ENCODE measurements at places on chromosomes 7 and 10. TPM values are rescaled to one million over a fixed set of nuclear protein-coding genes. Genes with fewer than 3 reads are reported as not detected.
A peak's percentile ranks its signal among the peaks of the same experiment; 100 is the strongest.

The NYAP1 gene
- under 0.01 TPM for total RNA-seq

The FMC1 gene
- total RNA-seq = 26.7 TPM

The EXOC4 gene
- 66.2 TPM for total RNA-seq

The HUS1 gene
- total RNA-seq = 12.9 TPM

DNA sequence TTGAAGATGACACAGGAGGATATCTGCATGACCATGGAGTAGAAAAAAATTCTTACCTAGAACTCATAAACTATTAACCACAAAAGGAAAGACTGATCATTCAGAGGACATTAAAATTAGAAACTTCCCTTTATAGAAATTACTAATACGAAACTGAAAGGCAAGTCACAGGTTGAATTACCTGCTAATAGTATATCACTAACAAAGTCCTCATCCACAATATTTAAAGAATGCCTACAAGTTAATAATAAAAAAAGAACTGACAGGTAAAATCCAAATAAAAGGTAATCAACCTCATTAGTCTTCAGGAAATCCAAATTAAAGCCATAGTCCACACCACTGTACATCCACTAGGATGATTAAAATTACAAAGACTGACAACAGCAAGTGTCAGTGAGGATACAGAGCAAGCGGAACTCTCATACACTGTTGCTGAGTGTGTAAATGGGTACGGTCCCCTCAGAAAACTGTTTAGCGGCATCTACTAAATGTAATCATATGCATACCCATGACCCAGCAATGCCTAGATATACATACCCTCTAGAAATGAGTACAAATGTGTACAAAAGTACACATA is 71.2 kb downstream of the ARHGAP21 start:
- no peak for DNase-seq

DNA sequence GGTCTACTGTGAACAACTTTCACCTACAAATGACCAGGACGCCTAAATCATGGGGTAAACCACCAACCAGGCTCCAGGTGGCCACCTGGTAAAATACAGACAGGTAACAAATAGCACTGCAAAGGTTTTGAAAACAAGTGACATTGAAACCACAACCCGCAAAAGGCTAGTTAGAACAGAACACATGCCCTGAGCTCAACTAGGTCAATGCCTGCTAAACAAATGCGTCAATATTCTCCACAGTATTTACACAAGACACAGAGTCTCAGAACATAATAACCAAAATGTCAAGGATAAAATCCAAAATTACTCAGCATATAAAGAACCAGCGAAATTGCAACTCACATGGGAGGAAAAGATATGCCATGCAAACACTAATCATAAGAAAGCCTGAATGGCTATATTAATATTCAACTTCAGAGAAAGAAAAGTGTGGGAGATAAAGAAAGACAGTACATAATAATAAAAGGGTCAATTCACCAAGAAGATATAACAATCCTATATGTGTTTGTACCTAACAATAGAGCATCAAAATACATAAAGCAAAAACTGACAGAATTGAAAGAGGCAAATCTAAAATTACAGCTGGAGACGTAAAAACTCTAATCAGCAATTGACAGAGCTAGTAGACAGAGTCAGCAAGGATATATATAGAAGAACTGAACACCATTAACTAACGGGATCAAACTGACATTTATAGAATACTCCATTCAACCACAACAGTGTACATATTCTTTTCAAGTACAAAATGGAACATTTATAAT is 47.6 kb downstream of the SMURF1 start:
- DNase-seq = no peak

DNA sequence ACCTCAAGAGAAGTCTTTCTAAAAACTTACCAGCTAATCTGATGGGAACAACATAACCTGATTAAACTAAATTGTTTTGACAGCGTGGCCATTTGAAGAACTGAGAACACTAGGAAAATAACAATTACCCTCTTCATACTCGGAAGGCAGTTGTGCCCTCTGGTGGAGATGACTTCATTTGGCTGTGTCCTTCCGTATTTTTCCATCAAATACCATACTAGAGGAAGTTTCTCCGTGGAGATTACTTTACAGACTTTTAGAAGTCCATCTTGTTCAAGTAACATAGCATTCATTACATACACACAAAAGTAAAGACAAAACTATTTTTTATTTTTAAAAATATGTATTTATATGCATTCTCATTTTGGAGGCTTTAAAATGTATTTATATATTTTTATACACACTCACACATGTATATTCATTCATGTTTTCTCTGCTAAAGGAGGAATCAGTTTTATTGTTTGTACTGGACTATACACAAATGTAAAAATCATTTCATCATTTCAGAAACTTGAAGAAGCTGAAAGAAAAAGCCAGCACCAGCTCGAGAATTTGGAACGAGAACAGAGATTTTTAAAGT is 25.2 kb downstream of the SMNDC1 start:
- peak; percentile 70 for DNase-seq

DNA sequence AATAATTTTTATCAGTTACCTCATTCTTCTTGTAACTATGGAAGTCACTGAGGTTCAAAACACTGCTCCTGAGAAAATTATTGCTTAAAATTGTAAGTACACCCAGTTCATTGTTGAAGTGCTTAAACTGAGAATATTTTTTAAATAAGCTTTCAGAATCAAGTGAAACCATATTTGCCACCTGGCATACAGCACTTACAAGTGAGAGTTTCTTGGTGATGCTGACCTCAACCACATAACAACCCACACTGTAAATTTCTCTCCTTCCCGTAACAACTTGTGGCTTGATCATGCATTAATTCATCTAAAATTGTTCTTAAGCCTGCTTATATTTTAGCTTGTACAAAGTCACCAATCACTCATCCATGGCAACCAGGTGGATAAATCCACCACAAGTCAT is 34.0 kb downstream of the IMMP2L start:
- no peak for DNase-seq

DNA sequence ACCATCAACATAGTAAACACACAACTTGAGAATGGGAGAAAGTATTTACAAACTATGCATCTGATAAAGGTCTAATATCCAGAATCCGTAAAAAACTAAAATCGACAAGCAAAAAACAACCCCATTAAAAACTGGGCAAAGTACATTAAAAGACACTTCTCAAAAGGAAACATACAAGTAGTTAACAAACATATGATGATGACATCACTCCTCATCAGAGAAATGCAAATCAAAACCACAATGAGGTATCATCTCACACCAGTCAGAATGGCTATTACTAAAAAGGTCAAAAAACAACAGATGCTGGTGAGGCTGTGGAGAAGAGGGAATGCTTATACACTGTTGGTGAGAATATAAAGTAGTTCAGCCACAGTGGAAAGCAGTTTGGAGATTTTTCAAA is 125.1 kb downstream of the TFPI2 start:
- DNase-seq = no peak

- no peak for DNase-seq
Observed at GRCh38 chr7:32676249-32676941, 181.1 kb downstream of the AVL9 start.

- DNase-seq = no peak
Observed at GRCh38 chr10:37680243-37680683, 177.1 kb downstream of the ZNF248 start.

DNA sequence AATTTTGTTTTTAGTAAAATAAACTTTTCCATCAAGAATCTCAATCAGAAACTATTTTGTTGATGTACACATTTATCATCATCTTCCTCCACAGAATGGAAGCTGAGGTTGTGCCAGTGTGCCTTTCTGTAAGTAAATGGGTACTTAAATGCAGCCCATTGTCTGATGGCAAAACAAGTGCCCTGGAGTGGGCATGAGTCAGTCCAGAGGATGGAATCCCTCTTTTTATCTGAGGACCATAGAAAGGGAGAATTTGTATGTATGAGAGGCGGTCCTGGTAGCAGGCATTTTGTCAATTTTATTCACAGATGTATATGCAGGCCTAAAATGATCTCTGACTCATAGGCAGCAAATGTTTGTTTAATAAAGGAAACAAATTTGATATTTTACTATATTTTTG is 102.1 kb upstream of the MAGI2 start:
- no peak for DNase-seq

- DNase-seq = no peak
Observed at GRCh38 chr10:46516660-46517416, 39.6 kb downstream of the GPRIN2 start.

GRCh38 chr10:103554488-103555324 is 61.2 kb downstream of the NEURL1 start:
- peak; percentile 64 for DNase-seq

- no peak for DNase-seq
Observed at GRCh38 chr10:31554556-31554955, 235.5 kb downstream of the ZEB1 start.

DNA sequence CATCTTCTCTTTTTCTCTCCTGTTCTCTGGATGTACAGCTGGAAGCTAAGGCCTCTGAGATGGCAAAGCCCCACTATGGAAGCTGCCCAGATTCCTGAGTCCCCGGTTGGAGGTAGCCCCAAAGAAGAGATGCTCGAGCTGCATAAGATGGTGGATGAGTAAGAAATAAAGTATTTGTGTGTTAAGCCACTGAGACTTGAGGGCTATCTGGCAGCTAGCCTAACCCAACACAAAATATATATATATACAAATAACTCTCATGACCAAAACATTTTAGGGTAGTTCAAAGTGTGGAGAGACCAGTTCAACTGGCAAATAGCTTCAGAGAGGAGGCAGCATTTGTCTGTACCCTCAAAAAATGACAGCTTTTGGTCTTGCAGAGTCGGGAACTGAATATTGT is 72.4 kb upstream of the PDE1C start:
- DNase-seq = no peak

DNA sequence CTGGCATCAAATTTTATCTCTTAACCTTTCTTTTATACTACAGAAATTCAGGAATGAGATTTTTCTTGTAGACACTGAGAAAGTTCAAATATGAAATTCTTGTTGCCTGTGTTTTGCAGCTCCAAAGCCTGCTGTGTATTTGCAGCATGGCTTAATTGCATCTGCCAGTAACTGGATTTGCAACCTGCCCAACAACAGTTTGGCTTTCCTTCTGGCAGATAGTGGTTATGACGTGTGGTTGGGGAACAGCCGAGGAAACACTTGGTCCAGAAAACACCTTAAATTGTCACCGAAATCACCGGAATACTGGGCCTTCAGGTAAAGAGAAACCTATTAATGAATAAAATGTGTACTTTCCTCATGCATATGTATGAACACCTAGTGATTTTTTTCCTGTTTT is 24.8 kb downstream of the LIPK start:
- DNase-seq = no peak

GRCh38 chr7:45704683-45705016 is 130.5 kb downstream of the ADCY1 start:
- DNase-seq = no peak

DNA sequence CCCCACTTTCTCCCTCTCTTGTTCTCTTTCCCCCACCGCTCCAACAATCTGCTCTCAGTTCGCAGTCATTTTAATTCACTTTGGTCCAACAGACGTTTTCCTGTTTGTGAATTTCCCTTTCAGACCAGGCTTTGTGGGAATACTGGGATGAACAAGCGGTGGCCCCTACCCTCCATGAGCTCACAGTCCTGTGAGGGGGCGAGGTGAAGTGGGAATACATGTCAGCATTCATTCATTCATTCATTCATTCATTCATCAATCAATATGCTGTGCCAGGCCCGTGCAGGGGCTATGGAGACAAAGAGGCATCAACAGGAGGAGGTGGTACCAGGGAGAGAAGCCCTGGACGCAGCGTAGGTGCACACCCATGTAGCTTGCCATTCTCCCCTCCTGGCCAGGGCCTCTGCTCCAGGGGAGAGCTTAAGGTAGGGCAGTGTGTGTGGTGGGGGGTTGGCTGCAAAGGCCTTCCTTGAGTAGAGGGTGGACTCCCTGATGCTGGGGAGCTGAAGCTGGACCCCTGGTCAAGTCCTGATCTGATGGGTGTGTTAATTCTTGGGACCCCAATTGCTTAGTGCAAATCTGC is 16.1 kb downstream of the PRF1 start:
- no peak for DNase-seq

Measured in hematopoietic multipotent progenitor cell (in vitro differentiated cells).